ENCODE measurements at places on chromosomes 3 and 15.

DNA sequence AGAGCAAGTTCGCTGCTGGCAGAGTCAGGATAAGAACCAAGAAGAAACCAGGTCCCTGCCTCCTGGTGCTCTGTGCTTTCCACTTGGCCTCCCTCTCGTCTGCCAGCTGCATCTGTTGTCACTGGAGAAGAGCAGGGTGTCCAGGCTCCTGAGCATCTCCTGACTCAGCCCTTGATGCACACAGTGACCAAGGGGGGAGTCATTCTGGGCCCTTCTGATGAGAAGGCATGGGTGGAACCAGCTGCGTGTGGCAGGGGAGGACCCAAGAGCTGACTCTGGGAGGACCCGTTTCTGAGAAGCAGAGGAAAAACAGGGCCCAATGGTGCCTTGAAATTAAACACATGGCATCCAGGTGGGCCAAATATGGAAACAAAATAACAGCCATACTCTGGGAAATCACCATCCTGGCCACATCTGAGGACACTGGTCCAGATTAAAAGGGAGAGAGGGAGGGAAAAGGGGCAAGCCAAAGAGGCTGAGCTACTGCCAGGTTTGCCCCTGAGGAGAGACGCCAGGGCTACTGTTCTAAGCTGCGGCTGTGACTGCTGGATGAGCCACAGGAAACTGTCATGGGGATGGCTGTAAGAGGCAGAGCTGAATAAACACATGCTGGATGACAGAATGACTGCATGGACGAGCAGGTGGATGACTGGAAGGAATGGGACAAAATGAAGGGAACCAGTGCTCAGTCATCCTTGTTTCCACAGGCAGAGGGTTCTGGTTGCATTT is 58.1 kb upstream of the CA12 start:
- no peak for DNase-seq

DNA sequence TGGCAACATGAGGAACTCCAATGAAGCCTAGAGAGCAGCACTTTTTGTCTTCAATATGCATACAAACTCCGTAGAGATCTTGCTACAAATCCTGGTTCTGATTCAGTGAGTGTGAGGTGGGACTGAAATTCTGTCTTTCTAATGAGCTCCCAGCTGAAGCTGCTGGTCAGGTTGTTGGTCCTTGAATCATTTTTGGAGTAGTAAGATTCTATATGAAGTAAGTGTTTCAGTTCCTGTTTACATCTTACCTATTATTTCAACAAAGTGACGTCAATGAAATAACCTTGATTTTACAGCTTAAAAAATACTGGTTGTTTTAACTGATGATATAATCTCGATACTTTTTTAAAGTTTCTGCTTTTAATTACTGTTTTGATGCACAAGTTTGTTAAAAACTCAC is 33.9 kb downstream of the SHQ1 start:
- DNase-seq, result no peak

GRCh38 chr3:123031051-123031450 is 3.5 kb upstream of the SEMA5B start:
- DNase-seq, result no peak

DNA sequence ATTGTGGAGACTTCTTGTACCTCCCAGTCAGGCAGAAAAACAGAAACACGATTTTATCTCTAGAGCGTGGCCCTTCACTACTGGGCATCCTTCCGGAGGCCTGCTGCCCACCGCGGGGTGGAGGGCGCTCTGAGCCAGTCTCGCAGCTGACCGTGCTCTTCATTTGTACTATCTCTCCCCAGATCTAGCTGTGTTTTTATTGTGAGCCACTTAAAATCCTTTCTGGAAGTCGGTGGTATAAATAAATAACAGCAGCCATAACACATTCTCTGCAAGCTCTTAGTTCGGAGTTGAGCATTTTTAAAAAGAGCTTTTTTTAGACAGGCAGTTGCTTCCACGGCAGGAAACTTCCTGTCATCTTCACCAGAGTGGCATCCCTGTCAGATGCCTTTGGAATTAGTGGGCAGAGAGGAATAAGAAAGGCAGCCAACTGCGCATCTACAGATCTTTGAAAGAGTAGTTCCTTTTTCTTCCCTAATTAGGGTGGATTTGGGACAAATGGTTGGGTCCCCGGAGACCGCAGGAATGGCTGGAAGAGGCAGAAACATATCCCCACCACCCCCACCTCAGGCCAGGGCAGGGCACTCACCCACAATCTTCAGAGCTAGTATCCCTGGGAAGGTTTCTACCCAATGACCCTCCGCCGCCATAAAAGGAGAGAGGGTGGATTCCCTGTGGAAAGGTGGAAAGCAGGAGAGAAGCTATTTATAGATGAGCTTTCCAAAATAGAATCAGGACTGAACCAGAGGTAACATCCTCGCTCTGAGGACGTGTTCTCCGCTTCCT is 91.1 kb downstream of the TOP2B start:
- DNase-seq, result no peak

GRCh38 chr15:59528961-59529402 is 82.6 kb upstream of the GCNT3 start:
- peak; percentile 53 for DNase-seq

- no peak for DNase-seq
Observed at GRCh38 chr3:124053871-124054270, 61.9 kb upstream of the ROPN1 start.

GRCh38 chr3:64163755-64164148 is 61.5 kb downstream of the PRICKLE2 start:
- no peak for DNase-seq

DNA sequence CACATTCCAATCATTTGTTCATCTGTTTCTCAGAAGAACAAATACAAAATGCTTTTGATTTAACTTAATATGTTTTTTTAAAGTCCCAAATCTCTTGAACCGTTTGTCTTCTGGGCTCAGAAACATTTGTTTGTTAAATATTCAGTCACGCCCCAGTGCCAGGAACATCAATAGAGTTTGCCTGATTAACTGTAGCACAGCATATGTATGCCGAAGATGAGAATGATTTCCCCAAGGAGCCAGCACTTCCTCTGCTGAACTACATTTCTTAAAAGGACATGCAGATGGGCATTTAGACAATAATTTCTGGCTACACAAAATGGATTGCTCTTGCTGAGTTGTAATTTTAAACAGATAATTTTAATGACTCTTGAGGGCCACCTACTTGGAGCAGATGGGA is 191.6 kb upstream of the FAM3D start:
- DNase-seq, result no peak

DNA sequence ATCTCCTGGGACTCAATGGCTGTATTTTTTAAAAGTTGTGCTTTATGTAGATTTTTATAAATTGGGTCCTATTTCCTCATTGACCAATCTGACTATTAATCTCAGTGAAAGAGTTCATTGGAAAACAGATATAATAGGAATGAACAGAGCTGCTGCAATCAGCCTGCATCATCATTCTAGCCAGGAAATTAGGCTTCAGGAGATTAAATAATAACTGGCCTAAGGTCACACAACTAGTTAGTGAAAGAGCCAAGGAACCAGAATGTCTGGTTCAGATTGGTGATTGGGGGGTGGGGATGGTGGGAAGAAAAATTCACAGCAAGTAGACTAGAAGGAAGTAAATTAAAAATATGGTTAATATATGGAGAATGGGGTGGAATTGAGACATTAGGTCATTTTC is 180.9 kb upstream of the ROPN1 start:
- no peak for DNase-seq

DNA sequence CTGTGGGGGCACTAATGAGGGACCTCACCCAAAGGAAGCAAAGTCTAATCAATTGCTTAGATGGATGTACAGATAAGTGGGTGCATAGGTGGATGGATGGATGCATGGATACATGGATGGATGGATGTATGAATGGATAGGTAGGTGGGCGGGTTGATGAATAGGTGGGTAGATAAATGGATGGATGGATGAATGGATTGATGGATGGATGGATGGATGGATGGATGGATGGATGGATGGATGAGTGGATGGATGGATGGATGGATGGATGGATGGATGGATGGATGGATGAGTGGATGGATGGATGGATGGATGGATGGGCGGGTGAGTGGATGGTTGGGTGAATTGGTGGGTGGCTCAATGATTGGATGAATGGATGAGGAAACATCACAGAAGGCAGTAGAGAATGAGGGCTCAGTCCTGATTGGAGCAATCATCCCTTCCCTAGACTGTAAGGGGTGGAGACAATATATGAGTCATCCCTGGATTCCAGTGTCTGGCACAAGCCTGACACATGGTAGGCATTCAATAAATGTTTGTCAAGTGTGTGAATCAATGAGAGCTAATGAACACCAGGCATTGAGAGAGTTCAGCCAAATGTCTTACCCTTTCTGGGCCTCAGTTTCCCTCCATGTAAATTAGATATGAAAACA is 40.4 kb upstream of the PXYLP1 start:
- DNase-seq, result no peak

- DNase-seq, result no peak
Observed at GRCh38 chr3:37922721-37923568, 61.3 kb downstream of the CTDSPL start.

DNA sequence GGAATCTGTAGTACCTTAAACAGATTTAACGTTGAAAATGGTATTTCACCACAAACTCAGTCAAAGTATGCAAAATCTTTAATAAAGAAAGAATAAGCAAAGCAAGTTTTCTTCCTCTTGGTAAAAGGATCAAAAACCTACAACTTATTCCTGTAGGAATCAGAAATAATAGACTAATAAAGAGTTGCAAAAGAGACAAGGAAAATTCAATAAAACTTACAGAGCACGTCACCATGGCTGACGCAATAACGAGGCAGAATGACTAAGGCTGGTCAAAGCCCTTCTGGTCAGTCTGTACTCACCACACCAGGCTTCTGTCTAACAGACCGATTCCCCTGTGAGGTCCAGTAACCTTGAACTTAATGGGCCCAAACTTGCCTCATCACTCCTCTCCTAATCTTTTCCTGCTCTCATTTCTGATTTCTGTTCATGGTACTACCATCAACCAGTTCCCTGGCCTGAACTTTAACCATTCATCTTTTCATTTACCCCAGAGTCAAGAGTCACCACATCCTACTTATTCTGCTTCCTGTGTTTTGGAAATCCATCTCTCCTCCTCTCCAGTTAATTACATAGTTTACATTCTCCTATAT is 5.0 kb downstream of the MASP1 start:
- no peak for DNase-seq

DNA sequence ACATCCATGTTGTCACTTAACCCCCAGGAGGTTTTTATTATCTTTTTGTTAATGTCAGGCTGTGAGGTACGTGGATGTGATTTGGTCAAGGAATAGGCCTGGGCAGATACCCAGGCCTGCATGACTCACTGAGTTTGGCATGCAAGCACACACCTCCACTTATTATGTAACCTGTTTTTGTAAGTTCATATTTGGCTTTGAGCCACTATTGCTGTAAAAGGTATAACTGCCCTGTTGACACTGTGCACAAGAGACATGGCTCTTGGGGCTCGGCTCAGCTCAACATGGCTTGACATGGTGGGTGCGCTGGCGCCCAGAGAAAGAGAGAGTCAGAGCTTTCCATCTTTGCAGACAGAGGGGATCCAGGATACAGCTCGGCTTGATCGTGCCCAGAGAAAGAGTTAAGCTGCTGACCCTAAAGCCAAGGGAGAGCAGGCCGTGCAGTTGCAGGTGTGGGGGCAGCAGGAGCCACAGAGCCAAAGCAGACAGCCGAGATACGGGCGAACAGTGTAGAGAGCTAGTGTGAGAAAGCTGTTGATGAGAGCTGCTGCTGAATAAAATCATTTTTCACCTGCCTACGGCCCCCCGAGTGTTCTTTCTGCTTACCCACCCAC is 67.9 kb upstream of the UNC13C start:
- DNase-seq, result no peak

DNA sequence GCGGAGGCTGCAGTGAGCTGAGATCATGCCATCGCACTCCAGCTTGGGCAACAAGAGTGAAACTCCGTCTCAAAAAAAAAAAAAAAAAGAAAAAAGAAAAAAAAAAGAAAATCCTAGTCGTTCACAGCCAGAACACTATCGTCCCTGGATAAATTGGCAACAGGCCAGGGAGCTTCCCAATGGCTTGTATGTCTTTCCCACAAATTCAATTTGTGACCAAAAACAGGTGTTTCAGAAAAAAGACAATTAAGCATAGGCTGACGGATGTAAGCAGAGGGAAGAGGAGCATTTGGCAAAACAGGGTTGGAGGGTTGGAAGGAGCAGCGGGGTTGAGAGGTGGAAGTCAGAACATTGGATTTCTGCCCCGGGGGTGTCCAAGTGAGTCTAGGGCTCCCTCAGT is 8.5 kb downstream of the EPB42 start:
- DNase-seq, result no peak

GRCh38 chr15:87744815-87745214 is 511.7 kb downstream of the NTRK3 start:
- no peak for DNase-seq

DNA sequence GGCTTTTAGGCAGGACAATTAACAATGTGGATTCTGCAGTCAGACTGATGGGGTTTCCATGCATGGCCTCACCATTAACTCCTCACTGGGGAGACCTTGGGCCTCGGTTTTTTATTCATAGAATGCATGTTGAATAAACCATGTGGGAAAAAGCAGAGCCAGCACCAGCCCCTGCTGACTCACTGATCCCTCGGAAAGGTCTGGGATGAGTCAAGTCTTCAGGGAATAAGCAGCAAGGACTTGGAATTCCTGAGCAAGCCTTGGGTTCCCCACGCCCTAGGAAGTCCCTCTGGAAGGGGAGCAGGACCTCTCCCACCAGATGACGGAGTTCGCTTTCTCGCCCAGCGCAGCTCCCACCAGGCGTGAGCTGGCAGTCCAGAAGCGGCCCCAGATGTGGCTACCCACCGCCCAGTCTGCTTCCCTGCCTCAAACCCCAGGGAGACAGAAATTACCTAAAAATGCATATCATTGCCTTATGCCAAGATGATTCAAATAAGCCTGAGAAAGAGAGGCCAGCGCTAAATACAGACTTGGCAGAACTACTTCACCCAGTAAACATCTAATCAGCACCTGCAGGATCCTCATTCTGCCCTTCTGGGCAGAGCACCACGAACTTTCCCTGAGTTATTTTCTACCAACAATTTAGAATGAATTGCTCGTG is 45.4 kb downstream of the BTD start:
- DNase-seq, result no peak

DNA sequence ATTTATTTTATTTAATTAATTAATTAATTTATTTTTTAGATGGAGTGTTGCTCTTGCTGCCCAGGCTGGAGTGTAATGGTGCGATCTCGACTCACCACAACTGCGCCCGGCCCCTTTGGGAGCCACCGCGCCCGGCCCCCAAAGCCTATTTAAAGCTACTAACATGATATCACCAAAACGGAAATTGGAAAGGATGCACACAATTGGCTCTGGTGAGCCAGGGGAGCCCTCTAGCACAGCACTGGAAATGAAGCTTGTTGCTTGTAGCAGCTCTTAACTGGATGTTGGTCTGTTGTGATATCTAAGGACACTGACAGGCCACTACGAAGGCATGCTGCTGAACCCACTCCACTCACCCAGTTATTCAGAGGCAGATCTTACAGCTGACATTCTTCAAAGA is 104.5 kb downstream of the IGF2BP2 start:
- DNase-seq, result no peak

- DNase-seq, result peak; percentile 87
Observed at GRCh38 chr15:78915341-78916087, 29.3 kb downstream of the CTSH start.

DNA sequence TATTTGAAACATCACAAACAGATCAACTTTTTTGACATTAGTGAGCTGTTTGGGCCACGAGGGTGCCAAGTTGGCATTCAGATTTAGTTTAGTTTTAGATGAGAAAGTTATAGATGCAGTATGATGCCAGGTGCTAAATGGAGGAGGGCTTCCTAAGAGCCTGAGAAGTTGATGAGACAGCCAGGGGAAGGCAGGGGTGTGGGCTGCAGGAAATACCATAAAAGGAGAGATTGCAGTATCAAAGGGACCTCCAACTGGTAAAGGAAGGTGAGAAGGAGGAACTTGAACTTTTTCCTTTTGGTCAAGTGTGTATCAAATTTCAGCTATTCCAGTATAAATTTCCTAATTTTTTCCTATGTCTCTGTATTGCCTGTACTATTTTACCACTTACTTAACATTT is 2.0 kb upstream of the TNIK start:
- no peak for DNase-seq

All from AML-193 (cell line).